Vagina (tissue), 2 donors: ENCODE measurements at places on chromosomes 2 and 18.
A peak's percentile ranks its signal among the peaks of the same experiment; 100 is the strongest.

DNA sequence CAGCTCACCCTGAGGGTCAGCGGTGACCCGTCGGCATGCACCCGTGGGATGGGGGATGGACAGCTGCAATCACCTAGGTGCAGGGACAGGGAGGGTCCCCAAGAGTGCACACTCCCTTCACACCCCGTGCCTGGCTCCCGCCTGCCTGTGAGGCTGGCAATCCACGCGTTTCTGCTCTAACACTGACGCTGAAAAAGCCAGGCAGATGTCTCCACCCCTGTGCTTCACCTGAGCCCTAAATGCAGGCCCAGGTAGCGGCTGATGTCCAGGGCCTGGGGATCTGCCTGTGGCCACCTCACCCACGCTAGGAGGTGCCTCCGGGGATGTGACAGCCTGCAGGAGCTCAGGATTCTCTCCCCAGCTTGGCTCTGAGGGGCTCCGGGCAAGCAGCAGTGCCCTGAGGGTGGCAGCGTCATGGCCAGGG, 212.0 kb upstream of the SALL3 start:
- no peak overlapping the region for H3K27ac ChIP-seq
- H3K27me3 ChIP-seq = no peaks in the 10 kb centered on the region
- H3K4me3 ChIP-seq = no peak overlapping the region
- no peaks in the 10 kb centered on the region for H3K4me1 ChIP-seq
- no peaks in the 10 kb centered on the region for H3K36me3 ChIP-seq

DNA sequence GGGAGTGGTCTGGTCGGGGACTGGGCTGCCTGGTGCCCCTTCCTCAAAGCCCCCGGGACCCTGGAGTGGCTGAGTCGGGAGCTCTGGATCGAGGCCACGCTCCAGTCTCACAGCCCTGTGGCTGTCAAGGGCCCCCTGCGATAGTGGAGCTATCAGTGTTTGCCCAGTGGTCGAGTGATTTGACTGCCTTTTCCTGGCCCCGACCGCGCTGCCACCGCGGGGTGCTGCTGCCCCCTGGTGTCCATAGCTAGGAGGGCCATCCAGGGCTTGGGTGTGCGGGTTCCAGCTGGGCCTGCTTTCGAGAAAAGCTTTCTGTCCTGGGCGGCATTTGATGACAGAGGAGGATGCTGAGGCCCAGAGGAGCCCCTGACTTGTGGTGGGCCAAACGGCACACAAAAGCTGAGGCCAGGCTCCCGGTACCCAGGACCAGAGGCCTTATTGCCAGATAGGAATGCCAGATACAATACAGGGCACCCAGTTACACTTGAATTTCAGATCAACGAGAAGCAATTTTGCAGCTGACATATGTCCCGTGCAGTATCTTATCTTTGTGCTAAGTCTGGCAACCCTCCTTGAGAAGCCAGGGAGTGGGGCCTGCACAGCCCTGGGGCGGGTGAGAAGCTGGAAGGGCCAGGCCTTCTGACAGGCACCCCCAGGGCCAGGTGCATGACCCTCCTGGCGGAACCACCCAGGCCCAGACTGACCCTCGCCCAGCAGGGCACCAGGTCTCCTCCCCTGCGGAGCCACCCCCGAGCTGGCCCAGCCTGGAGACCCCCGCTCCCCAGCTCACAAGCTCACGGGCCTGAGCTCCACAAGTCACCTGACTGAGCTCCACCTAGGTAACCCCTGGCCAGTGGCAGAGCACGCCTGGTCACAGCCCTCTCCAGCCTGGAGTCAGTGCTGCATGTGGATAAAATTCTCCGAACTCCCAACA, 13.0 kb downstream of the ODC1 start:
- H3K36me3 ChIP-seq = no peaks in the 10 kb centered on the region
- no peaks in the 10 kb centered on the region for H3K27me3 ChIP-seq
- DNase-seq = no peak

DNA sequence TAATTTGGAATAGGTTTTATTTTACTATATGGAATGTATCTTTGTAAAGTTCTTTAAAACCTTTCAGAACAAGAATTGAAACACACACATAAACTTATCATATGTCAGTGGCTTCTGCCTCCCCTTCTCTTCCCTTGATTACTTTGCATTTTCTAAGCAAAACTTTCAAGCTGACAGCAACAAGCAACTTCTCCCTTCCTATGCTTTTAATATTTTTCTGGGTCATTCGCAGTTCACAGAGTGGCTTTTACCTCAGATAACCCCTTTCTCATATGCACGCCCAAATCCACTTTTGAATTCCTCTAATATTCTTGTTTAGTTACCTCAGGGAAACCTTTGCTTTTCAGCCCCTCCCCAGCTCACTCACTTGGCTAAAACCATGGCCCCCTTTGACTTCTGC, 36.7 kb upstream of the CDC42EP3 start:
- no peak overlapping the region for H3K4me3 ChIP-seq
- H3K36me3 ChIP-seq = no peaks in the 10 kb centered on the region
- DNase-seq = no peak
- H3K4me1 ChIP-seq = no peaks in the 10 kb centered on the region

DNA sequence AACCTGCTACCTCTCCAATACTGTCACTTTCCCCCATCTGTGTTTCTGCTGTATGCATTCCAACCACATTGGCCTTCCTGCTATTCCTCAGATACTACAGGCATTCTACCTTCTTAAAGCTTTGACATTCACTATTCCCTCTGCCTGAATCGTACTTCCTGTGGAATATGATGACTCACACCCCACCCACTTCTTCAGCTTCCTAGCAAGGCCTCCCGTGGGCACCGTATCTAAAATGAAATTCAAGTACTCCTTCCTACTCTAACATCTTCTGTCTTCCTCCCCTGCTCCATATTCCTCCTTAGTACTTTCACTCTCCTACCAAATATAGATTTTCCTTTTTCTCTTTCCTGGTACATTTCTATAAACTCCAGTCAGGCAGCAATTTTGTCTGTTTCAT, 710.4 kb downstream of the RNF144A start:
- H3K27ac ChIP-seq = no peak overlapping the region
- no peak overlapping the region for H3K4me3 ChIP-seq
- no peaks in the 10 kb centered on the region for H3K36me3 ChIP-seq
- DNase-seq = no peak
- no peaks in the 10 kb centered on the region for H3K4me1 ChIP-seq

DNA sequence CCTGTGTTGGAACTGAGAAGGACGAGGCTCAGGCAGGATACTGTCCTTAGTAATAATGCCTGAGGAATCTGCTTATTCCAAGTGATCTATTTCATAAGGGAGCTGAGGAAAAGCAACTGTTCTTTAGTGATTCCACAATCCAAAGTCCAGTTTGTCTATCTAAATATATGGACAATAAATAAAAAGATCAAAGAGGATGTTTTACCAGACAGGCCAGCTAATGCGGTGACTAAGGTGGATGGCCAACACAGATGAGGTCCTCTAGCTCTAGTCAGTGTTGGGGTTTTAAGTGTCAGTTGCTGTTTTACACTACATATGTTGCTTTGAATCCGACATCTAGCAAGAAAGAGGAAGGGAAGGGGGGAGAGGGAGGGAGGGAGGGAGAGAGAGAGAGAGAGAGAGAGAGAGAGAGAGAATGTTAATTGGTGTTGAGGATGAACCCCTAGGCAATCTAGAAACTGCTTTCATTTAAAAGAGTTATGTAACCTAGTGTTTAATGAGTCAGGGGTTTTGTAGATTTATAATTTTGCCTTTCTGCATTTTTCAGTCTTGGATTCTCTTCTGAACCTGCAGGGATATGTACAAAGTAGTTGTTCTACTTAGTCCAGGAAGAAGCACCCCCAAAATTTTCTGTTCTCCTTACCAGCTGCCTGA, 27.0 kb upstream of the SCN1A start:
- no peaks in the 10 kb centered on the region for H3K4me1 ChIP-seq
- no peak for DNase-seq
- H3K4me3 ChIP-seq = no peak overlapping the region
- no peaks in the 10 kb centered on the region for H3K36me3 ChIP-seq

GRCh38 chr2:171813126-171813525, 80.9 kb downstream of the SLC25A12 start:
- H3K36me3 ChIP-seq = no peaks in the 10 kb centered on the region
- H3K27me3 ChIP-seq = no peaks in the 10 kb centered on the region
- DNase-seq = no peak
- H3K4me1 ChIP-seq = no peaks in the 10 kb centered on the region
- no peak overlapping the region for H3K27ac ChIP-seq
- H3K4me3 ChIP-seq = no peak overlapping the region

DNA sequence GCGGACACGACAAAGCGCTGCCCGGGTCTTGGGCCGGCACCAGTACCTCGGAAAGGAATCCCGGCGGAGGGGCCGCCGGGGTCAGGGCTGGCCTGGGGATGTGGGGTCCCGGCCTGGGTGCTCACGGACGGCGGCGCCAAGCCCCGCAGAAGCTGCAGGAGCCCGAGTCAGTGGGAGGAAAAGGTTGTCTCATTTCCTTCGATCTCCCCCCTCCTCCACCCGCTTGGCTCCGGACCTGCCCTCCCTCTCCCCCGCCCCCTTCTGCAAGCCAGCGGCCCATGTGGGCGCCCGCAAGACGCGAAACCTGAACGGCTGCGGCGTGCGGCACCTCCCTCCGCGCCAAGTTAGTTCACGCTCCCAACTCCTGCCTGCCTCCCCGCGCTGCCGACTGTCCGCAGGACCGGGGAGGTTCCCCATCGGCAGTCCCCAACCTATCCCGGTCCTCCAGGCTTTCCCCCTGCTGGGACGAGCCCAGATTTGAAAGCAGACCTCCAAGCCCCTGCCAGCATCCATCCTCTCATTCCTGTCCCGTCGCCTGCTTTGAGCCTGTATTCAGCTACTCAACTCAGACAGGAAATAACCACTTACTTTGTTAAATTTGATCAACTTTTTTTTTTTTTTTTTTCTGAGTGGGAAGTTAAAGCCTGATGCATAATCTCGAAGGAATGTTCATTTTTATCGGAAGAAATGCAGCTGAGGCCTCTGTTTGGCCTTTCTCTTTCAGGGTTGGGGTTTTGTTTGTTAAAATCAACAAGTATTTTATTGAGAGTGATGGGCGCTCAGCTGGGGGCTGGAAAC, at the start of gene EVA1A:
EVA1A (minus strand) TSS at position 172 of the 798 bp plus-strand sequence. CDS start 42,799 bp downstream, outside the sequence.
- DNase-seq = peak; percentile 91
- H3K4me3 ChIP-seq = peak within 1 kb of the TSS; percentile 44
- H3K27me3 ChIP-seq = no peaks in the 10 kb centered on the region
- no peaks in the 10 kb centered on the region for H3K36me3 ChIP-seq

DNA sequence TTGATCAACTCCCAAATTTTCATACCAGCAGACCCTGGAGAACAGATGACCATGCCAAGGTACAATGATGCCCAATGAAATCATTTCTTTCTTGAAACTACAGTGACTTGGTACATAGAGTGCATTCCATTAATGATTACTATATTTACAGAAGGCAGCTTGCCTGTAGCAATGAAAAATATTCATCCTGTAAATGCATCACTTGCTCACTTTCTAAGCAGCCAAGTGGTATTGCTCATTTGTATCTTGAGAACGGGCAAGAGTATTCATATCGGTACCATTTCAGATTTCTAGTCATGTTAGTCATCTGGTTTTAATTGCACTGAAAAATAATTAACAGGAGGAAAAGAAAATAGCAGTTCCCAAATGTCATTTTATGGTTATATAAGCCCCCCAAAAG, 59.6 kb downstream of the VIL1 start:
- H3K36me3 ChIP-seq = peaks cover 48% of the 10 kb centered on the region
- no peaks in the 10 kb centered on the region for H3K27me3 ChIP-seq
- no peak for DNase-seq
- H3K4me1 ChIP-seq = no peaks in the 10 kb centered on the region
- H3K27ac ChIP-seq = no peak overlapping the region

- no peak overlapping the region for H3K27ac ChIP-seq
- H3K4me1 ChIP-seq = no peaks in the 10 kb centered on the region
- H3K36me3 ChIP-seq = no peaks in the 10 kb centered on the region
- H3K27me3 ChIP-seq = no peaks in the 10 kb centered on the region
- DNase-seq = no peak
Observed at GRCh38 chr2:124572934-124573634, 548.0 kb downstream of the CNTNAP5 start.
